ENCODE measurements at places on chromosomes 11 and 22.
A peak's percentile ranks its signal among the peaks of the same experiment; 100 is the strongest.

DNA sequence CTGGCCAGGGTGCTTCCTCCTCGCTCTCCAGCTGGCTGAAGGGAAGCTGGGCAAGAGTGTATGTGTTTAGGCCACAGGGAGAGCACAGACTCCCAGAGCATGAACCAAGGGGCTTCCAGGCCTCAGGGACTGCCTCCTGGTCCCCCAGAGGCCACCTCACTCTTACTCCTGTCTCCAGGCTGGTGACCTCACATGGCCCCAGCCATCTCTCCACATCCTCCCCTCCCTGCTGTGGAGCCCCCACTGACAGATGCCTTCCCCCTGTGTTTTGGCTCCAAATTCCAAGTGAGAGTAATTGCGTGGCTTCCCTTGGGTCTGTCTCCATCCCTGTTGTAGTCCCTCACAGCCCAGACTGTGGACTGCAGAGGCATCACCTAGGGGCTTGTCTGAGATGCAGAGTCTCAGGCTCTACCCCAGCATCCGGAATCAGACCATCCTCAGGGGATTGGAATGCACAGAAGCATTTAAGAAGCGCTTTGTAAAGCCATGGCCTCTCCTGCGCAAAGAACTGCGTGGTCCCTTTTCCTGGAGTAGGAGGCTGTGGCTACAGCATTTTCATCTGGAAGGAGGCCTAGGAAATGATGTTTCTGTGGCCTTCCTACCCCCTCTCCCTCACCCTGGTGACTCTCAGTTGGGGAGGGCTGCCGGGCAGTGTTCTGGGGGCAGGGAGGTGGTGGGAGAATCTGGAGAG, 91.1 kb downstream of the ATXN10 start:
- DNase-seq, result no peak

DNA sequence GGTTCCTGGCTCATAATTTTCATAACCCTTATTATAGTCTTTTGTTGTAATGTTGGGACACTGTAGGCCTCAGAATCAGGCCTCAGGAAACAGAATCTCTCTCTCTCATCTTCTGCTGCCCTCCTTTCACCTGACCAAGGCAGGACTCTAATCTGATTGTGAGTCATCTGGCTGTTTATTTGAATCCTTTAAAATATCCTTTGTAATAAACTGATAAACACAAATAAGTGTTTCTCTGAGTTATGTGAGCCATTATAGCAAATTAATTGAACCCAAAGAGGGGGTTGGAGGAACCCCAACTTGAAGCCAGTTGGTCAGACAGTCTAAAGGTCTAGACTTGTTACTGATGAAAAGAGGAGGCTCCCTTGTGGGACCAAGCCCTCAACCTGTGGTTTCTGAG, 30.6 kb downstream of the ACER3 start:
- no peak for DNase-seq

DNA sequence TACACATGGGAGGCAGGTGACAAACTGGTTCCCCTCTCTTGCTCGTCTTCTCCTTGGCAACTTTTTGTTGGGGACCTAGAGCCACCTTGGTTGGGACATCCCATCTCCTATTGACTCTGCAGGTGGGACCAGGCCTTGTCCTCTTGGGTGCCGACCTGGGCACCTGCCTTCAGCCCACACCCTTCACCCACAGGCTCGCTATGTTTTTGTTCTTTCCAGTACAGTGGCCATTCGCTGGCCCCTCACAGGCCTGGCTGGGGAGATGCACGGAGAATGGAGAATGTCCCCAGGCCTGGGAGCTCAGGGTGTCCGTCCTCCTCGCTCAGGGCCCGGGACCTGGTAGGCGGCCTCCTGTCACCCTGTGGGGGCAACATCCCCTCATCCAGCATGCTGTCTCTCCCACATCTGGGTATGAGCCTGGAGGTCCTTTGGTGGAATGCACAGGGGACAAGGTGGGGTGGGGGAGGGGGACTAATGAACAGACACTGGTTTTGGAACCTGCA, 14.9 kb upstream of the OMP start:
- DNase-seq, result no peak

GRCh38 chr11:69022260-69022659, 9.2 kb upstream of the MRGPRF start:
- no peak for DNase-seq

DNA sequence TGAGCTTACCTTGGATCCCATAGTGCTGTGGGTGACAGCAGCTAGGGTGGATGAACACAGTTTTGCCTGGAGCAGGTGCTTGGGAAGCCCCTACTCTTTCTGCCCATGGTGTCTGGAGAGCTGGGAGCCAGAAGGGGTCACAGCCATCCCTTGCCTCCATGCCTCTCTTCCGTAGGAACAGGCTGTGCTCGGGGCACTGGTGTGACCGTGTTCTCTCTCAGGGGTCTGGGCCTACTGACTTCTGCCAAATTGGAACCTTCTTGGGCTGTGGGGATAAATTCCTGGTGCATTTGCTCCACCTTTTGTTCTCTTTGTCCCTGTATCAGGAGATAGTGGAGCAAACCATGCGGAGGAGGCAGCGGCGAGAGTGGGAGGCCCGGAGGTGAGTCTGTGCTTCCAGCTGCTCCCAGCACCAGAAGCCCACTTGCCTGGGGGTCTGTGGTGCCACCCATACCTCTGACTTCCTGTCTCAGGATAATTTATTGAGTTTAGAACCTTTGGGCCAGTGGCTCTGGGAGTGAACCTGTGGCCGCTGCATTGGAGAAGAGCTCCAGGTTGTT, 14.4 kb downstream of the CDC45 start:
- no peak for DNase-seq

GRCh38 chr11:103016031-103016430, 60.5 kb upstream of the MMP13 start:
- no peak for DNase-seq

DNA sequence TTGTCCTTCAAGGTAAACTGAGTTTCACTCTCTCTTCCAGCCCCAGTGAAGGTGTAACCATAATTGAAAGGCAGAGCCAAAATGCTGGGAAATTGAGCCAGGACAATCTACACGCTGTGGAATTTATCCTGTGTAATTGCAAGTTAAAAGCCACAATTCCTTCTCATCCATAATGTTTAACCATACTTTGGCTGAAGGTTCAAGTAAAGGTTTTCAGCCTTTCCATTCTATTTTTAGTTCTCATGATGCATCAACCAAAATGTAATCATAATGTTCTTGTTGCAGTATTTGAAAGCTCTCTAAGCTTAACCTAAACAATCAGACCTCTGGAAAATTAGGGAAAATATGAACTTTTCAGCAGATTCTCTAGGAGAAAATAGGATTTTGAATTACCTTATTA, 14.0 kb upstream of the ARHGAP42 start:
- DNase-seq, result no peak

- DNase-seq, result peak; percentile 35
These were observed 6.9 kb downstream of the CDC42EP1 start for GRCh38 chr22:37566903-37567798.

DNA sequence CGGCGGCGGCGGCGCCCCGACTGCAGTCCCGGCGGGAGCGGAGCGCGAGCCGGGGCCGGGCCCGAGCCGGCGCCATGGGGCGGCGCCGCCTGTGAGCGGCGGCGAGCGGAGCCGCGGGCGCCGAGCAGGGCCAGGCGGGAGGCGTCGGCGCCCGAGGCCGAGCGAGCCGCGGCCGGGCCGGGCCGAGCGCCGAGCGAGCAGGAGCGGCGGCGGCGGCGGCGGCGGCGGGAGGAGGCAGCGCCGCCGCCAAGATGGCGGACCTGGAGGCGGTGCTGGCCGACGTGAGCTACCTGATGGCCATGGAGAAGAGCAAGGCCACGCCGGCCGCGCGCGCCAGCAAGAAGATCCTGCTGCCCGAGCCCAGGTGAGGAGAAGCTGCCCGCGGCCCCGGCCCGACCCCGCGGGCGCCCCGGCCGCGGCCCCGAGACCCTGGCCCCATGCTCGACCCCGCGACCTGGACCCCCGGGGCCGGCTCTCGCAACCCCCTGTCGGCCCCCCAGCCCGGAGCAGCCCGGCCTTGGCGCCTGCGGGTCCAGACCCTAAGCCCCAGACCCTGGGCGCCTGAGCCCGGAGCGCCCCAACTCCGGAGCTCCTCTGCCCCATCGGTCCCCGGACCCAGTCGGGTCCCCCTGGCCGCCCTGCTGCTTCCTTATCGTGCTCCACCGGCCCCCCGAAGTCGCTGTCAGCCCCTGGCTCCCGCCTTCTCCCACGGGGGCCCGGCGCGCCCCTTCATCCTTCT, at the start of gene GRK2:
GRK2 (plus strand) TSS at position 25 of the 739 bp plus-strand sequence; CDS start at position 252, 227 bp downstream.
- DNase-seq, result no peak

DNA sequence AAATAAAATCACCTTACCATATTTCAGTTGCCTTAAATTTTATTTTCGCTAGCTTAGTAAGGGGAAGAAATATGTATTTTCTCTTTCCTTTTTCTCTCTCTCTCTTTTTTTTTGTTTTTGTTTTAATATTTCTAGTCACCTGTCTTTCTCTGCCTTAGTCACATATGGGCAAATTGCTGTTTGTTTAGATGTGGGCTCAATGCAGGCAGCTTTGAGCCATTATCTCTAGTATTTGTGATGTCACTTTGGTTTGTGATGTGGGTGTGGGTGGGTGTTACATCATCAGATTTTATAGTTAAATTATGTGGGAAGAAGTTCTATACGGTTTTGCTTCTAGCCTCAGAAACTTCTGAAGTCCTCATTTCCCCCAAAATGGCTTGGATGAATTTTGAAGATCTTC, at the start of gene C22orf31:
C22orf31 (minus strand) TSS at position 59 of the 400 bp plus-strand sequence; CDS start at position 20, 39 bp downstream.
- no peak for DNase-seq

GRCh38 chr11:3802011-3802790, 4.8 kb upstream of the NUP98 start:
- DNase-seq, result no peak

DNA sequence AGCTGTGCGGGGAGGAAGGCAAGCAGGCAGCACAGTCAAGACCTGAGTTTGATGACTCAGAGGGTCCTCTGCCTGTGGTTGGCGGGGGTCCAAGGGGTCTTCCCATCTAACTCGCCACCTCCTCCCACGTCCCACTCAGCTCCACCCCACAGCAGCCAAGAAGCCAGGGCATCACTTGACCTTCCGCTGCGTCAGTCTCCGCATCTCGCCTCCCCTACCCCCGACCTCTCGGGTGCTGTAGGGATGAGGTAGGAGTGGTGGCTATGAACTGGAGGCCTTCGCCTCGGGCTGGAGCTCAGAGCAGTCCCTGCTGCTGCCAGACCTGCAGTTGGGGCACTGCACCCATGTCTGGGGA, 90.6 kb downstream of the CDKN1C start:
- DNase-seq, result no peak

- no peak for DNase-seq
These were observed 4.0 kb downstream of the PHOX2A start for GRCh38 chr11:72239849-72240460.

GRCh38 chr11:125111001-125111342, 454 bp downstream of the TMEM218 start:
- no peak for DNase-seq

DNA sequence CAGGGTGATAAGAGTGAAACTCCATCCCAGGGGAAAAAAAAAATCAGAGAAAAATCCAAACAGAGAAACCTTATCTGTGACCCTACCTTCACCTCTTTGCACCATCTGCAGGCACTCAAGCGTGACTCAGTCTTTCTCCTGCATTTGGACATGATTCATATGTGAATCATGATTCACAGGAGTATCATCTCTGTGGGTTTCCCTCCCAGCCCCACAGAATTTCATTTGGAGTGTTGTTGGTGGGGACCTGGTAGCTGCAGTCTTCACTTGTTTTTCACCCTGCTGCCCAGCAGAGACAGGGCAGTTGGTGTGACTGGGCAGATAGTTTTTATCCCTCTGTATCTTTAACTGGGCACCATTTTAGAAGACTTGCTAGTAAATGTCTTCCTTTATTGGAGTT, 75.7 kb downstream of the DEPDC5 start:
- DNase-seq, result no peak

DNA sequence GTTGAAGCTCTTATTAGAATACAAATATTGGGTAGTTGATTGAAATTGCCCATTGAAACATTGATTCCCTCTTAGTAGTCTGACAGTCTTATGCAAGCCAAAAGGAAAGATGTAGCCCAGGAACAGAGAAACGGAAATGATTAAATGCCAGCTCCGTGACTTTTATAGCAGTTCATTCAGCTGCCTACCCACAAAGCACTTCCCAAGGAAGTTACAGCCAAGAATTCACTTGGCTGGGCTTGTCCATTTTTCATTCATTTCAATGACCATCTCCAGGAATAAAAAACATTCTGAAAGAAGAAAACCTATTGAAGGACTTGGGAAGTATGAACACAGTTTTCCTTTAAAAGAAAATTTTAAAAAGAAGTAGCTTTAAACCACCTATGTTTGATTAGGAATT, 62.0 kb downstream of the NCAM1 start:
- DNase-seq, result no peak

DNA sequence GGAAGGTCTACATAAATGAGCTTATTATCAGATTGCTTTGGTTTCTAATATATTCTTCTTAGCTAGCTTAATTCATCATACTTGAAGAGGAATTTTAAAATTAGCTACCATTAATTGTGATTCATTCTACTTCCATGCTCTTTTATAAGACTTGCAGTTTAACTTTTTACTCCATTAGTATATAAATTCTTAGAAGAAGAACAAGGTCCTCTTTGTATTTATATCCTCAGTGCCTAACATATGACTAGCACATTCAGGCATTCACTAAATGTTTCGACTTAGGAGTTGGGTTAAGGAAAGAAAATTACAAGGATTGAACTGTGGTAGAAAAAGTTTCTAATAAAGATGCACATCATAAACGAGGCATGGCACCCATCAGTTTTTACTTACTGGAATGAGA, 1135.5 kb downstream of the JRKL start:
- DNase-seq, result no peak

DNA sequence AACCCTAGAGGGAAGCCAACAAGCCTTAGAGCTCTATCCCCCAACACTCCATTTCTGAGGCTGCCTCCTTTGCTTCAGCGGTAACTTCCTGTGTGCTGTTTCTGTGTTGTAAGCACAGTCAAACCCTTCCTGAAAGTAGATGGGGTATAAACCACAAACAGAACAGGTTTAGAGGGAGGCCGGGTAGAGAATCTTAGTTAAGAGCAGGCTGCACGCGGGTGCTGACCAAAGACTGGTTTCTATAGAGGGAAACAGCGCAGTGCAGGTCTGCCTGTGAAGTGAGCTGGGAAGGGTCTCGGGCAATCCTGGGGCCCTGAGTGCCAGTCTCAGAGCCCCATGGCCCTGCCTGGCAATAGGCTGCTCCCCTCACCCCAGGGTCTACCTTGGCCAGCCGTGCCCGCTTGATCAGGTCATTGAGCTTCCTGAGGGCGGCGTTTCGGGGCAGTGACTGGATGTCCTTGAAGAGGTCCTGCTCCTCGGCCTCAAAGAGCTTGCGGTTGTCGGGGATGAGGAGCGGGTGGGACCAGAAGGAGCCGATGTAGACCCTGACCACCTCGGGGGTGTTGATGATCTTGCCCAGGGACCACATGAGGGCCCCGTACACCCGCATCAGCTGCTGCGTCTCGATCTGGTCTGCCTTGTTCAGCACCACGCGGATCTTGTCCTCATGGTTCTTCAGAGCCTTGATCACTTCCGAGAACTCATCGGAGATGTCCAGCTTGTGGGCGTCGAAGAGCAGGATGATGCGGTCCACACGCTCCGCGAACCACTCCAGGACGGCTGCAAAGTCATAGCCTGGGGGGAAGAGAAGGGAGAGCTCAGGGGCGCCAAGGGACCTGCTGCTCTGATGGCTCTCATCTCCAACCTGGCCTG, 15.3 kb upstream of the CDC42BPG start:
- DNase-seq, result no peak

- DNase-seq, result peak; percentile 53
These were observed 3.6 kb downstream of the FIBP start for GRCh38 chr11:65884716-65885092.

- no peak for DNase-seq
These were observed 189.2 kb upstream of the TBCEL start for GRCh38 chr11:120834686-120835210.

Measured in cerebellar nuclear complex (tissue), 1 donor.